GM04504 (cell line): ENCODE measurements at places on chromosomes 13 and 19.
A peak's percentile ranks its signal among the peaks of the same experiment; 100 is the strongest.

DNA sequence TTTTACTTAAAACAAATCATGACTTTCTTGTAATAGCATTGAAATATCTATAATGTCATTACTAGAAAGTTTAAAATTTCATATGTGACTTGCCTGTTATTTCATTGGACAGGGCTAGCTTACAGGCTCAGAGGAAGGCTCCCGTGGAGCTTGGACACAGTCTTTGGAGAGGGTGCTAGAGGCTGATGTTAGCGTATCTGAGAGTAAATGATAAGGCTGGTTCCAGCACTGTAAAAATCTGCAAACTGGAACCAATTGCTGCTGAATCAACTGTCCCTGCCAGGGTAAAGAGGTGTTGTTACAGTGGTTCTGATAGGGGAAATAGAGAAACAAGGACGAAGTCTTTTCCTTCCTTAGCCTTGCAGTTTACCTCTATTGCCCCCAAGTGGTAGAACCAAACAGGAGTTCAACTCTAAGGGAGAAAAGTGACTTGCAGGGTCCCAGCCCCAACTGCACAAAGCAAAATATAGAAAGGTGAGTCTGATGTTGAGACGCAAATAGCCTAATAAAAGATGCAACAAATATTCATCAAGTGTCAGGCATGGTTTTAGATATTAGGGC, 901.7 kb downstream of the DIAPH3 start:
- no peak for DNase-seq

- no peak for DNase-seq
Measured at GRCh38 chr13:30872276-30872594, 33.8 kb upstream of the MEDAG start.

- no peak for DNase-seq
Measured at GRCh38 chr13:45521297-45521696, 56.6 kb downstream of the COG3 start.

GRCh38 chr19:18665771-18666202, 17.7 kb upstream of the CRTC1 start:
- DNase-seq: no peak

DNA sequence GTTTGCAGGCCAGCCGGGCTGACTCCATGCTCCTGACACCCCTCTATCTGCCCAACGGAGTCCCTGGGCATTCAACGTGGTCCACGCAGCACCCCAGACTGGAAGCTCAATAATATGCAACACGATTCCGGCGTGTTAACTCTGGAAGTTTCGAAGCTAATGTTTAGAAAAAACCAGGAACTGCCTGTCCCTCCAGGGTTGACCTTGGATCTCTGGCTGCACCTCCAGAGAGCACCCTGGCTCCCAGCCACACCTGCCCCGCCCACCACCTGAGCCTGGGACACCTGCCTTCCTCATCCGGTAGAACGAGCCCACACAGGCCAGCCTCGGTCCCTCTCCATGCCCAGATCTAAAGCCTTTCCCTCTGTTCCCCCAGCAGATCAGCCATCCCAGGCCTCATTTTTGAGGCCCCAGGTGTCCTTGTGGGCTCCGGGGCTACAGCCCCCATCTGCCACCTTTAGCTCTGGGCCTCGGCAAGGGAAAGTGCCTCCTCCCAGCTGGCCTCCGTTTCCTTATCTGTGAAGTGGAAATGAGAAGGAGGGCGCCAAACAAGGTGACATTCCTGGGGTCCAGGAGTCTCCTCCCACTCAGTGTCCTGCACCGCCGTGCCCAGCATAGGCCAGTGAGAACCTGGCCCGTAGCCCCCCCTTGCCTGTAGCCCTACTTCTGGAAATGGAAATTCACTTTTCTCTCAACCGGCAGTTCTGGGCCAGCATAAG, 38.7 kb downstream of the KLF2 start:
- no peak for DNase-seq

- DNase-seq: peak; percentile 99
Measured at GRCh38 chr19:45455707-45456499, 11.9 kb upstream of the FOSB start.

DNA sequence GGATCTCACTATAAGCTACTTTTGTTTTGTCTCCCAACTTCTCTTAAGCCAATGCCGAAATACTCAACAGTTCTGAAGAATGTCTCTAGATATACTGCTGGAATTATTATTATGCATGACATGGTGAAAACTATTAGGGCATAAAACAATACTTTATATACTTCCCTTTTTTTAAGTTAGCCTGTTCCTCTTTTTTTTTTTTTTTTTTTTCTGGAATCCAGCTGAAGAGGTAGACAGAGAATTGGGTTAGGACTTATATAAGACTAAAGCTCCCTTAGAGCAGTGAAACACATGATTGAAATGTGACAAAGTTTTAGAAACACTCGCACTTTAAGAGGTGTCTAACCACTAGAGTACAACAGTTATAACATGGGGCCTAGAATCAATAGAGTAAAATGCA, 850.9 kb upstream of the PCDH9 start:
- DNase-seq: no peak

DNA sequence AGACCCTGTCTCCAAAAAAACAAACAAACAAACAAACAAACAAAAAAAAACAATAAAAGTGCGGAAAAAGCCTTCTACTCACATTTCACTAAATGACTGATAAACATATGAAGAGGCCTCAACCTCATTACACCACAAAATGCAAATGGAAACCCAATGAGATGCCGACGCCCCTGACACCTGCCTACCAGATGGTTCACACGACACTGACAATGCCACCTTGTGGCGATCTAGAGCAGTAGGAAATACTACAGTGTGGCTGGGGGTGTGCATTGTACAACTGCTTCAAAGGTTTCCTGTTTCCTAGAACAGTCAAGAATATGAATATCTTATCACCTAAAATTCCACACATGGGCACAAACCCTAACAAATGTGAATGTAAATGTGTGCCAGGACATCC, 14.0 kb downstream of the SCGB2B2 start:
- no peak for DNase-seq

- DNase-seq: no peak
Measured at GRCh38 chr13:95588134-95588533, 35.6 kb downstream of the CLDN10 start.

- DNase-seq: no peak
Measured at GRCh38 chr13:35378939-35379338, 97.5 kb downstream of the MAB21L1 start.

DNA sequence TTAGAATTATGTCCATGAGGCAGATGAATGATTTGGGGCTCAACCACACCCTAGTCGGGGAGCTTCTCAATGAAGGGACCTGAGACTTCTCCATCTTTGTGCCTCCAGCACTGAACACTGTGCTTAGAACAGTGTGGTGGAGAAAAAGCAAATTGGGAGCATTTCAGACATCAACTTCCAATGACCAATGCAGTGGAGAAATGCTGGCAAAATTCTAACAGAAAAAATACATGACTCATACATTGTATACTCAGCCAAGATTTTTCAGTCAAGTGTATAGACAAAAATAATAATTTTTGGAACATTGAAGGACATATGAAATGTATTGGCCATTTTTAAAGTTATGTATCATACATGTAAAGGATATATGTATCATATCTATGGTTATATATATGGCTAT, 134.7 kb downstream of the FGF14 start:
- DNase-seq: no peak
